MCF 10A (cell line): ENCODE measurements at places on chromosomes 13 and 19. TPM values are rescaled to one million over a fixed set of nuclear protein-coding genes. Genes with fewer than 3 reads are reported as not detected.

ATP8A2 gene
- 0.26 and 0.34 TPM in 2 replicates for total RNA-seq

DAND5 gene
- not detected in 2 replicates for total RNA-seq

DNA sequence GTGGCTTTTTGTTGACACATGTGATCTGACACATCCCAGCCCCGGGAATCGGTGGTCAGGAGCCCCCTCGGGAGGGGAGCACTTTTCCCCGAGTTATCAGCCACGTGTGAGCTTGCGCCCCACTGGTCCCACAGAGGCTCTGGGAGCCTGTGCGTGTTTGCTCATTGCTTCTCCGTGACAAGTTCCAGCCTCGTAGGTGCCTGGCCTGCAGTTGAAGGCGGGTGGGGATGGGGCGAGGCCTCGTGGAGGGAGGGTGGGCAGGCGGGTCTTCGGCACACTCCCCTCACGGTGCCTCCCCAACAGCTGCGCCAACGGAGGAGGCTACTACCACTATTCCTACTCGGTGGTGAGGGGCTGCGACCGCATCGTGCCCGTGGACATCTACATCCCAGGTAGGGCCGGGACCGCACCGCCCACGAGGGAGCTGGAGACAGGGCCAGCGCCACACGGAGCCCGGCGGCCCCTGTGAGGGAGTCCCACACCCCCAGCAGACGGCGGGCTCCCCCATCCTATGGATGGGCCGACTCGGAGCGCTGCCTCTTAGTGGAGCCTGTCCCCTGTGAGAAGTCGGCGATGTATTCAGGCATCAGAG, 8.3 kb downstream of the GAMT start:
- no peak for DNase-seq

DNA sequence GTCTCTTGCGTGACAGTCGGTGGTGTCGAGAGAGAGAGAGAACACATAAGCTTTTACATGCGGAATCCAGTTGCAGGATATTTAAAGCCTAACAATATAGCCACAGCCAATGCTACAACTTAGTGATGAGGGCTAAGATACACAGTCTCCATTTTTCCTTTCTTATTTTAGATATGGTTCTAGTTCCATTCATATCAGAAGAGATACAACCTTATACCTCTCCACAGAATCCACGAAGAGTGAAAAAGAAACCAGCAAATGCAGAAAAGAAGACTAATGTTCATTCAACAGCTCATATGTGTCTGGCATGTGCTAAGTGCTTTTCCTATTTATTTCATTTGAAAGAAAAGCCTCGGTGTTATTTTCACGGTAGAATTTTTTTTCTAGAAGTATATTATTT, 249.0 kb upstream of the SLITRK1 start:
- no peak for DNase-seq

MTUS2 gene
- total RNA-seq = not detected in 2 replicates

DNA sequence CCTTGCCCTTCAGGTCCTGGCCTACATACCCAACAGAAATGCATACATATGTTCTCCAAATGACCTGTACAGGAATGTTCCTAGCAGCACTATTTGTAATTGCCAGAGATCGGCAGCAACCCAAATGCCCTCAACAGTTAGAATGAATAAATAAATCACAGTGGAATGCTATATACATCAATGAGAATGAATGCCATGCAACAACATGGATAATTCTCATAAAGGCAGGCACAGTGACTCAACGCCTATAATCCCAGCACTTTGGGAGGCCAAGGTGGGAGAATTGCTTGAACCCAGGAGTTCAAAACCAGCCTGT, 18.6 kb downstream of the TEX101 start:
- no peak for DNase-seq

GPR183 gene
- total RNA-seq = not detected in 2 replicates

- no peak for DNase-seq
Measured at GRCh38 chr13:78594456-78594975, 8.8 kb downstream of the POU4F1 start.

GRCh38 chr13:73158851-73159250, 100.0 kb downstream of the KLF5 start:
- peak; percentile 64 for DNase-seq

- DNase-seq = no peak
Measured at GRCh38 chr19:30335306-30335886, 36.8 kb upstream of the ZNF536 start.

KIR3DL1 gene
- not detected in 2 replicates for total RNA-seq

DNA sequence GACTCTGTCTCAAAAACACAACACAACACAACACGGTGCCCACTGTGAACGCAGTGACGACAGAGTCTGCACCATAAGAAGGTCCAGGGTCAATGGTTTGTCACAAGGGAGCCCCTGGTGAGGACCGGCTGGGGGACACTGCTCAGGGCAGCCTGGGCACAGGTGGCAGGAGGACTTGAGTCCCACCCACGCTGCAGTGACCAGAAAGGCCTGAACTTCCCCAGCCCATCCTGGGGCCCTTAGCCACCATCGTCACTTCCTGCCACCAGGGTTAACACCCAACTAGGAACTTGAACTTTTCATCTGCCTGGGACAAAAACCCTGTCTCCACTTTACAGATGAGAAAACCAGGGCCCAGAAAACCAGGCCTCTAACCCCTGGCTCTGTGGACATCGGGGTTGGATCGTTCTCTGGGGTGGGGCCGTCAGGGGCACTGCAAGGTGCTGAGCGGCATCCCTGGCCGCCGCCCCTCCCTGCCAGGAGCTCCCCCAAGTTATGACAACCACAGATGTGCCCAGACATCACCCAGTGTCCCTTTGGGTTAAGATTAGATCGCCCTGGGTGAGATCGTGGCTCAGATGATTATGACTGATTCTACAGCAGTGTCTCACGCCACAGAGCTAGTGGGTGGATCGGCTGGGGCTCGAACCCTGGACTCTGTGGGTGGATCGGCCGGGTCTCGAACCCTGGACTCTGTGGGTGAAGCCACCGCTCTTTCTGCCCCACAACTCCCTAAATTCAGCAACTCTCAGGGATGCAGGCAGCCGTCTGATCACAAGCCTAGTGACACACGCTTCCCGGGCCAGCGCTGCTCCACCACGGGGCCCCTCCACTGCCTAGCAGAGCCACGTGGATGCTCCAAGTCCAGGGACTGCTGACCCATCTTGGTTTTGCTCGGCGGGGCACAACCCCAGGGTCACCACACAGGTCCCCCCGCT, 14.0 kb downstream of the MOB3A start:
- DNase-seq = no peak

DNA sequence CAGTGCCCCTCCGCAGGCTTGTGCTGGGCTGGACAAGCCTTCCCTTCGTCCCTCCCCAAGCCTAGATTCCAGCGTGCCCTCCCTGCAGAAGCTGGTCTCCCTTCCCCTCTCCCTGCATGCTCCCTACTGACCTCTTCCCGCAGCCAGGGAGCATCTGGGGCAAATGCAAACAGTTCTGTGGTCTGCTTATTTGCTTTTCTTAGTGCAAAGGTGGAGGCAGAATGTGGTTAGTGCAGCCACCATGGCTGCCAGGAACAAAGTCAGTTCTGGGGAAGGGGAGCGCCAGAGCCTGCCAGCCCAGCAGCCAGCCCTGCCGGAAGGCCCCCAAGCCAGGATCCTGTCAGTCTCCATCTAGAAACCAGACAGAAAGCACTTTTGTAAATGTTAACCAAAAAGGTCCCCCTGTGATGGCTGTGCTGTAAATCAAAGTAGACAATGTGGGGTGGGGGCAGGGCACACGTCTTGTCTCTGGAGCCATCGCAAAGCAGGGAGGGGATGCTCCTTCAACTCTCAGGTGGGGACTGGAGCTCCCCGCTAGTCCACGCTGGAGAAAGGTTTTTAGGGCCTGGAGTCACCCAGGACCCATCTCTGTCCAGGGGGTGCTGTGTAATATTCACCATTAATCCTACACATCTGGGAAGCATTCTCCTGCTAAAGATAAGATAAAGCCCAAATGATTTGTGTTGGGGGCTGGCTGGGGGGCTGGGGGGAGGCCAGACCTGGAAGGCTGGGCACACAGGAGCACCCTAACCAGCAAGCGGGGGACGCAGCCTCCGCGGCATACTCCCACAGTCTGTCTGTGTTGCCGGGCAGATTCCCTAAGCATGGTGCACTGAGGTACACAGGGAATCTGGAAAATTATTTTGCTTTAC, 30.9 kb downstream of the SERP2 start:
- DNase-seq = no peak
